ENCODE measurements at places on chromosomes 2 and 18.
A peak's percentile ranks its signal among the peaks of the same experiment; 100 is the strongest.

- DNase-seq = no peak
Measured at GRCh38 chr2:181426672-181427071, 30.5 kb upstream of the ITGA4 start.

- no peak for DNase-seq
Measured at GRCh38 chr2:147468963-147469362, 375.9 kb upstream of the ACVR2A start.

GRCh38 chr2:134536296-134536695 lies 182.5 kb downstream of the TMEM163 start:
- no peak for DNase-seq

GRCh38 chr18:68543344-68543743 lies 171.6 kb downstream of the TMX3 start:
- DNase-seq = no peak

DNA sequence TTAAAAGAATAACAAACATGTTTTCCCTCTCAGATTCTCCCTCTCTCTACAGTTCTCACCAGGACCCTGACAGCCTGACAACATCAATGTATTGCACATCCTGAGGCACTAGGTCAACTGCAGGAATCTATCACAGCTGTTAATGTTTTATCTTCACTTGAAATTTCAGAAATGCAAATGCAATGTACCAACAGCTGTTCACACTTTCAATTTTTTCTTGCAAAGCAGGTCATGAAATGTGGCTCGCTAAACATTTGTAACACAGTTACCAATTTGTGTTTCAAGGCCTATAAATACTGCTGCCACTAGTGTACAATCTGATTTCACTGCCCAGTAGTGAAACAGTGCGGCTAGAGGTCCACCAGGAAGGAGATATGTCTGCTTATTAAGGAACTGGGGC lies 147.8 kb downstream of the EXOC6B start:
- no peak for DNase-seq

DNA sequence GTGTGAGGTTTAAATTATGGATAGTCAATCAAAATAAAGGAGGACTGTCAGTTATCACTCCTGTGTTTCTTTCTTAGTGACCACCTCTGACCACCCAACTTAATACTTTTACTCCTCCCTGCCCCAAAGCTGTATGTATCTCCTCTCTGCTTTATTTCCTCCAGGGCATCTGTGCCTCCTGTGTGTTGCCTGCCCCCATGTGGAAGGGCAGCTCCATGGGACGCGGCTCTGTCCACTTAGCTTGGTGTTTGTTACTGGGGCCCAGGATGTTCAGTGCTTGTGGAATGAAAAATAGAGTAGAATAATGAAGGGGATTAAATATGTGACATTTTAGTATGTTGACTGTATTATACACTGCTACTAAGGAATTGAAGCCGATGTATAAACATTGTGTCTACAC lies 9.8 kb downstream of the ACP1 start:
- no peak for DNase-seq

GRCh38 chr18:25133879-25134278 lies 218.1 kb downstream of the ZNF521 start:
- DNase-seq = no peak

- DNase-seq = no peak
Measured at GRCh38 chr2:85550486-85550885, 10.8 kb downstream of the GGCX start.

- DNase-seq = peak; percentile 27
Measured at GRCh38 chr2:171469176-171469575, 35.1 kb downstream of the DCAF17 start.

DNA sequence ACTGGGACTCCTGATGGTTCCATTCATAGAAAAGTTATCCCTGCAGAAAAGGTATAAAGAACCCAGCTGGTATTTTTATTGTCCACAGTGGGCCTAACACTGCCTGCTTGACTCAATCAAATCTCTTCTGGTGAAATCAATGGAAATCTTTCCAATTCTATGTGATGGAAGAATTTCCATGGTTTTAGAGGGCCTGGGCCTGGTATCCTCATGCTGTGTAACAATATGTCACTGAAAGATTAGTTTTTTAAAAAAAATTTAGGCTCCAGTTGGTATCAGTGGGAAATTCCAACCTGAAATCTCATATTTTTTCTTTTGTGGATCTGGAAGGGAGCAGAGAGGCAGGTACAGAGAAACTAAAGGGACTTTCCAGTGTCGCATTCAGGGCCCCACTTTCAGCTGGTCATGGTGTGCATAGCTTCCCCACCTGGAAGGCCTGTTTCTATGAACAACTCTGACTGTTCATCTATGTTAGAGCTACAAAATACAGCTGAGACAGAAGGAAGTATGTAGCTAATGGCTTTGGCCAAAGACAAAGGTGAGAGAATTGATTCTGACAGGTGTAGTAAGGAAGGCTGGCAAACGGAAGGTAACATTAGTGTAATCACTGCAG lies 20.9 kb downstream of the NEB start:
- no peak for DNase-seq

GRCh38 chr2:240392948-240393830 lies 42.3 kb upstream of the GPC1 start:
- DNase-seq = no peak

GRCh38 chr2:120389036-120389391 lies 43.1 kb downstream of the INHBB start:
- no peak for DNase-seq
